CD8-positive, alpha-beta memory T cell (primary cell): ENCODE measurements at places on chromosomes 4 and X. TPM values are rescaled to one million over a fixed set of nuclear protein-coding genes. Genes with fewer than 3 reads are reported as not detected.

GRCh38 chrX:2609431-2610238 is 81.5 kb upstream of the CD99 start:
- DNase-seq = no peak

DNA sequence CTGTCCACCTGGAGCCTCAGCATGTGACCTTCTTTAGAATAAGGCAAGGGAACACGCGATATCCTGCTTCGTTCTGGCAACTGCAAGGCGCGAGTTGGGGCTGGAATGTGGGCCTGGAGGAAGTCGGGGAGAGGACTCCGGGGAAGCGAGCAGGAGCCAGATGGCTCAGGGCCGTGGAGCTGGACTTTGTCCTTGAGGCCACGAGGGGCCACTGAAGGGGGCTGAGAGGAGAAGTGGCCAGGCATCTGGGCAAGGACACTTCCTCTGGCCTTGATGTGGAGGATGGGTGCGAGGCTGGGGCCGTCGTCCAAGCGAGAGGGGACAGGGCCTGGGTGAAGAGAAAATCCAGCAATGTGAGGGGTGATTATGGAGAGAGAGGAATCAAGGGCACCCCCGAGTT is 12.2 kb upstream of the DUSP9 start:
- no peak for DNase-seq

ELK1 gene
- total RNA-seq = 60.8 TPM

GRCh38 chr4:109248322-109248900 is 54.0 kb downstream of the COL25A1 start:
- DNase-seq = no peak

TCP11X2 gene
- not detected for total RNA-seq

DNA sequence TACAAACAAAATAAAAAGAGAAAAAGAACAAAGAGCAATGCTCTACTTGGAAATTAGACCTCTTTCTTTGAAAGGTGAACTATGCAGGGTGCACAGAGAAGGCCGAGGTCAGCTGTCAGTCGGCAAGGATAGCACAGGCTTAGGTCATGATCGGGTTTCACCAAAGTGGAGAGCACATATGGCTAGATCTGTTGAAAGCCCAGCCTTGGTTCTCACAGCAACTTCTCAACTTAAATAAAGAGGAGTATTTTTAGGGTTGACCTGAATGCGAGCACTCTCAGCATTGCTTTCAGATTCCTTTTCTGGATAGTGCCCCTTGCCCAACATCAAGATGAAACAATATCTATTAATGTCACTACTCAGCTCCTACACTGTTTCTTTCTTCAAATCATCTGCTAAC is 122.9 kb upstream of the GPC4 start:
- no peak for DNase-seq

GRCh38 chr4:91298824-91299223 is 1004.9 kb upstream of the GRID2 start:
- no peak for DNase-seq

DNA sequence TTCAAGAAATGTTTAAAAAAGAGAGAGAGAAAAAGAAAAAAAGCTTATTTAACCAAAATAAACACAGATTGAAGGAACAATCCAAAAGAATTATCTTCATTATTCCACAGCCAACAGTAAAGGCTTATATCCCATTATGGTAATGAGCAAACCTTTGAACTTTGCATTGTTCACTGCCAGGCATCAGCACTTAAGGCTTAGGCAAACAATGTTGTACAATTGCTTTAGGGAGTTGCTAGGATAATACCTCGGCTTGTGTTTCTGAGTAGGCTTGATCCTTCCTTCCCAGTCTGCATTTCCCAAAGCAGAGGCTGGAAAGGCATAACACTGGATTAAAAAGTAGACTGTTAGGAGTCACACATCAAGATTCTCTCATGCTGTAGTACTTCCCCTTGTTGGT is 352.7 kb upstream of the IGFBP7 start:
- no peak for DNase-seq

GRCh38 chrX:103254171-103254824 is 657 bp downstream of the TCEAL8 start:
- peak; percentile 22 for DNase-seq

DNA sequence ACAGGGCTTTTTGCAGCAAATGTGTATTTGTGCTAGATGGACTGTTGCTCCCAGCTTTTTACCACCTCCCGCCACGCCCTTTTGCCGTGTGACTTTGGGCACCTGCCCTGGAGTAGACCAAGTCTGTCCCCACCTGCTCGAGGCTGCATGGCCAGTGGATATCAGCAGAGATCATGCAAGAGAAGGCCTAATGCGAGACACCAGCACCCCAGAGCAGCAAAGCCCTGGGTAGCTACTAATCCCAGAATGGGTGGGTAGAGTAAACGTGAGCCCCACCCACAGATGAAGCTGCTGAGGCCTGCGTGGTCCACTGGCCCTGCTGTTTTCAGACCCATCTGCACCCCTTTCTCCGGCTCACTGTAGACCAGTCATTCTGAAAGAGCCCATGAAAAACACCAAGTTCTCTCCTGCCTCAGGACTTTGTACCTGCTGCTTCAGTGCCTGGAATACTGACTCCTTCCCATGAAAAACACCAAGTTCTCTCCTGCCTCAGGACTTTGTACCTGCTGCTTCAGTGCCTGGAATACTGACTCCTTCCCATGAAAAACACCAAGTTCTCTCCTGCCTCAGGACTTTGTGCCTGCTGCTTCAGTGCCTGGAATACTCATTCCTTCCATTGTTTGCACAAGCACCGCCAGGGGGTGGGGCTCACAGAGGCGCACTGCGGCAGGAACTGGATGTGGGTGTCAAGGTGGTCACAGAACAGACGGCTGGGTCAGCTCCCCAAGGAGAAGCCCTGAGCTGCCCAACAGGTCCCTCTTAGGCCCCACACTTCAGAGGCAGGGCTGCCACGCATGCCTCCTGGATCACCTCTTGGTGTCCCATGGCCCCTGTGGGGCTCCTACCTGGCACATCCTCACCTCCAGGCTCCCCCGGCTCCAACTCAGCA is 5.1 kb upstream of the TNIP2 start:
- DNase-seq = no peak

DNA sequence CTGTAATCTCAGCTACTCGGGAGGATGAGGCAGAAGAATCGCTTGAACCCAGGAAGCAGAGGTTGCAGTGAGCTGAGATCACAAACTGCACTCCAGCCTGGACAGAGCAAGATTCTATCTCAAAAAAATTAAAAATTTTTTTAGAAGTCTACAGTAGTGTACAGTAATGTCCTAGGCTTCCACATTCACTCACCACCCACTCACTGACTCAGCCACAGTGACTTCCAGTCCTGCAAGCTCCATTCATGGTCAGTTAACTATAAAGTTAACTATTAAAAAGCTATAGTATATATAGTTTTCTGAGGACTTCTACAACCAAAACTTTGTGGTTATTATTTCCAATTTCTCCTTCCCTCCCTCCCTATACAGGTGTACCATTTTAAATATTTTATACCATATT is 34.7 kb upstream of the NEUROG2 start:
- DNase-seq = no peak

DNA sequence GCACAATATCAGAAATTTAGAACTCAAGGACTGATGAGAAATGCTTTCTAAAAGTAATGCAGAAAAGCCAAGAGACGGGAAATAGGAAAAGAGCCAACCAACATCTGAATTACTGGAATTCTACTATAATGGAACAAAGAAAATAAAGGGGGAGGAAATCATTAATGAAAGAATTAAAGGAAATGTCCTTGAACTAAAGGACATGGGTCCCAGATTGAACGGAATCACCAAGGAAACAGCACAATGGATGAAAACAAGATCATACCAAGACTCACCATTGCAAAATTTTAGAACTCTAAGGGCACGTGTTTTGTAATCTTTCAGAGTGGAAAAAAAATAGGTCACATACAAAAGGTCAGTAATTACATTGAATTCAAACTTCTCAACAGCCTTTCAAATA is 35.9 kb downstream of the HPGDS start:
- no peak for DNase-seq

- peak; percentile 22 for DNase-seq
These were observed 25.5 kb downstream of the HMX1 start for GRCh38 chr4:8846046-8846720.

DNA sequence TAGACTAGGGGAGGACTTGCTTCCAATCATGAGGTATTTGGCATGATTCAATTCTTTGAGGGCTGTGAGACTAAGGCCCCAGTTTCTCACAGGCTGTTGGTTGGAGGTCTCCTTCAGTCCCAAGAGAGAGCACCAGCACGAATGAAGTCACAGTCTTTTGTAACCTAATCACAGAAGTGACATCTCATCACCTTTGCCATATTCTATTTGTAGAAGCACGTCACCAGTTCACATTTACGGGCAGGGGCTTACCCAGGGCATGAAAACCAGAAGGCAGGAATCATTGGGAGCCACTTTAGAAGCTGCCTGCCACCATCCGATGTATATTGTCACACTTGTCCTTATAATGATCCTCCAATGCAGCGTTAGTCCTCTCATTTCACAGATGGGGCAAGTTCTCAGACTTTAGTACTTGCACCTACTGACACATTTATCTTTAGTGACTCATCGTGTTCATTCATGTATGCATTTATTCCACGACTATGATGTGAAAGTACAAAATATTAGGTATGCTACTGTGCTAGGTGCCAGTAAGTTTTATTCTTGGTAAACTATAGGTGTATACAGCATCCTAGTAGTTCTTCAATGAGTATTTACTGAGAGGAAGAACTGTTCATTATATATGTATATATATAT is 163.8 kb upstream of the PGRMC2 start:
- DNase-seq = no peak

XPNPEP2 gene
- 0.29 TPM for total RNA-seq

- no peak for DNase-seq
These were observed 162.3 kb downstream of the CPEB2 start for GRCh38 chr4:15164571-15164970.

DNA sequence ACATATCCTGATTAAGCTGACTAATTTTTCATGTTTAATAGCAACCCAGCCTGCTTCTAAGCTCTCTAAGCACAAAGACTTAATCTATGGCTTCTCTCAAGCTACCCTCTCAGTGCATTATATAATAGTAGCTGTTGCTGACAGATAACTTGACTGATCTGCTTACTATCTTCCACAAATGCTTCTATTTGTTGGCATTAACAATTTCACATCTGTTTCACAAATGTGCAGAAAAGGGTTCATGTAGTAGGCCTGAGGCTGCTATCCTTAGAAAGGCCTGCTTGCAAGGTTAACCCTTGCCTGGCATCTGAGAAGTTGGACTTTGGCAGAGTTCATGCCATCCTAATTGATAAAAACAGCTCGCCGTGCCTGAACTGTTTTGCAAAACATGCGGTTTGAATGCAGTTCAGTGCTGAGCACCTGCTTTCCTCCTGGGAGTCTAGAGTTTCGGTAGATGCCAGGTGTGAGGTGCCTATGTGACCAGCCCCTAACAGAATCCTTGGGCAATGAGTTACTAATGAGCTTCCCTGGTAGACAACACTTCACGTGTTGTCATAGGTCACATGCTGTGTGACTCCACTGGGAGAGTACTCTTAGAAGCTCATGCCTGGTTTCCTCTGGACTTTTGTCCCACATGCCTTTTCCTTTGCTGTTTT is 68.4 kb downstream of the NSG1 start:
- DNase-seq = no peak

GRCh38 chr4:140982613-140983340 is 150.5 kb downstream of the RNF150 start:
- DNase-seq = no peak

- no peak for DNase-seq
These were observed 503.3 kb downstream of the ANKRD50 start for GRCh38 chr4:124209211-124209610.

GRCh38 chrX:63503541-63503940 is 152.4 kb upstream of the SPIN4 start:
- no peak for DNase-seq

- DNase-seq = no peak
These were observed 6.1 kb downstream of the IL9R start for GRCh38 chrX:156003486-156004185.

GRCh38 chr4:113026556-113026955 is 22.9 kb upstream of the ANK2 start:
- no peak for DNase-seq

ZBTB49 gene
- total RNA-seq = 8.7 TPM

- DNase-seq = no peak
These were observed 61.3 kb upstream of the CASK start for GRCh38 chrX:41984628-41985027.

- no peak for DNase-seq
These were observed 1.9 kb downstream of the ENPP6 start for GRCh38 chr4:184215709-184216328.

- no peak for DNase-seq
These were observed 31.6 kb downstream of the SEPSECS start for GRCh38 chr4:25128671-25129070.

- DNase-seq = no peak
These were observed 152.2 kb downstream of the SH3KBP1 start for GRCh38 chrX:19735244-19735643.

GRCh38 chr4:138182838-138183426 is 59.2 kb downstream of the SLC7A11 start:
- no peak for DNase-seq
